ENCODE measurements at places on chromosomes 1 and 21. TPM values are rescaled to one million over a fixed set of nuclear protein-coding genes. Genes with fewer than 3 reads are reported as not detected.

The FMO1 gene
- total RNA-seq = 1.3 TPM

- no peaks in the 10 kb centered on the region for H3K27me3 ChIP-seq
- H3K4me1 ChIP-seq = no peaks in the 10 kb centered on the region
- no peak for DNase-seq
- H3K27ac ChIP-seq = no peak overlapping the region
These were observed 70.7 kb downstream of the COL24A1 start for GRCh38 chr1:86085741-86086409.

GRCh38 chr1:110310300-110310699 lies 28.9 kb upstream of the RBM15 start:
- no peak overlapping the region for H3K4me3 ChIP-seq
- H3K27ac ChIP-seq = no peak overlapping the region
- no peaks in the 10 kb centered on the region for H3K27me3 ChIP-seq
- peaks cover 6% of the 10 kb centered on the region for H3K4me1 ChIP-seq

- no peak for DNase-seq
- no peaks in the 10 kb centered on the region for H3K27me3 ChIP-seq
- no peak overlapping the region for H3K4me3 ChIP-seq
- H3K36me3 ChIP-seq = no peaks in the 10 kb centered on the region
These were observed 62.7 kb upstream of the LRRC8D start for GRCh38 chr1:89758156-89758555.

- DNase-seq = no peak
- no peak overlapping the region for H3K27ac ChIP-seq
- H3K4me1 ChIP-seq = no peaks in the 10 kb centered on the region
- H3K27me3 ChIP-seq = no peaks in the 10 kb centered on the region
- no peak overlapping the region for H3K4me3 ChIP-seq
These were observed 163.6 kb downstream of the KCNT2 start for GRCh38 chr1:196444634-196445033.
